ENCODE measurements at places on chromosomes 1 and 21.

- no peak for DNase-seq
These were observed 499 bp upstream of the SH3GLB1 start for GRCh38 chr1:86703696-86704457.

- no peak for DNase-seq
These were observed 38.2 kb upstream of the CSF3R start for GRCh38 chr1:36520771-36521420.

- DNase-seq, result no peak
These were observed 38.7 kb downstream of the AZIN2 start for GRCh38 chr1:33119532-33120217.

GRCh38 chr1:226608699-226609505 is 60.3 kb downstream of the STUM start:
- peak; percentile 91 for DNase-seq
